Frontal cortex (tissue), 4 donors: ENCODE measurements at places on chromosomes 6 and 20. TPM values are rescaled to one million over a fixed set of nuclear protein-coding genes. Genes with fewer than 3 reads are reported as not detected.

GRCh38 chr20:41334036-41334435 is 6.6 kb upstream of the LPIN3 start:
- no peak for DNase-seq

The TNXB gene
- 4.5 TPM for total RNA-seq

The DLK2 gene
- 8.6 TPM for total RNA-seq

The OLIG3 gene
- not detected for total RNA-seq

DNA sequence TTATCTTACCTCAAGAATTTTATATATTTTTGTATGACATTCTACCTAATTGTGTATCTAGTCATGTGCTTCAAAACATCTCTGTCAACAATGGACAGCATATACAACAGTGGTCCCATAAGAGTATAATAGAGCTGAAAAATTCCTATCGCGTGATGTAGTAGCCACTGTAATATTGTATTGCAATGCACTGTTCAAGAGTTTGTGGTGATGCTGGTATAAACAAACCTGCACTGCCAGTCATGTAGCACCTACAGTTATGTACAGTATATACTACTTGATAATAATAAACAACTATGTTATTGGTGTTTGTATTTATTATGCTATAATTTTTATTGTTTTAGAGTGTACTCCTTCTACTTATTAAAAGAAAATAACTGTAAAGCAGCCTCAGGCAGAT is 672.7 kb downstream of the CD109 start:
- DNase-seq: no peak
